ENCODE measurements at places on chromosomes 5 and 9.

DNA sequence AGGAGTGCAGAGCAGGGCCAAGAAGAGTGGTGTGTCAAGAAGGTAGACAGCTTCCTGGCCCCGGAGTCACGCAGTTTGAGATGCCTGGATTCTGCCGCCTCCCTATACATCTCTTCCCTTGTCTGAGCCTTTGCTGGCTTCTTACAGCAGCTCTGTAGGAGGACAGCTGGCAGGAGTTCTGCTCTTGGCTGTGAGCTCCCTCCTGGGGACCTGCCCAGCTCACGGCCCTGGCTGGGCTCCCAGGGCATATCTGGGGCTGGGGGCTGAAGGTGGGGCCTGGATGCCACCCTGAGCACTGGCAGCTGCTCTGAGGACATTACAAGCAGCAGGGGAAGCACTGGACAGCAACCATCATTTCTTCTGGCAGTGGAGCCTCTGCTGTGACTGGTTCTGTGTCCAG is 786 bp upstream of the TSSK1B start:
- peak; percentile 92 for DNase-seq

DNA sequence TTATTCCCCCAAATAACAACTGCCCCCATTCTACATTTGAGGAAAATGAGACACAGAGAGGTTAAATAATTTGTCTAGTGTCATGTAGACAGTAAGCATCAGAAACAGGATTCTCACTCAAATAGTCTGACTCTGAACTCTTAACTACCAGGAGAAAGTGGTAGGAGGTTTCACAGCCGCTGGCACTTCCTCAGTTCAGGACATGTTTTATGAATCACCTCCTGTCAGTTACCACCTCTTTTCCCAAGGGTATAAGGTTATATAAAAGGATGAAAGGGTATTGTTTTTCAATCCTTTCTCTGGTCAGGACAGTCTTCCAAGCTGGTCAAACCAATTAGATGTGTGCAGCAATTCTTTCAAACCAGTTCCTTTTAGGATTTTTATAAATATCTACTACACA is 52.1 kb downstream of the TSSK1B start:
- DNase-seq = no peak

- no peak for DNase-seq
Observed at GRCh38 chr9:4686112-4686511, 6.7 kb downstream of the CDC37L1 start.

- DNase-seq = no peak
Observed at GRCh38 chr9:36686471-36686870, 113.8 kb downstream of the MELK start.
